Hematopoietic multipotent progenitor cell treated with erythropoietin and hydrocortisone succinate and interleukin-3 and kit ligand, for 6 days (in vitro differentiated cells): ENCODE measurements at places on chromosomes 11 and 22.

- DNase-seq: no peak
Observed at GRCh38 chr11:68579455-68579854, 104.9 kb upstream of the GAL start.

GRCh38 chr11:116179401-116179800 is 593.4 kb downstream of the BUD13 start:
- no peak for DNase-seq

DNA sequence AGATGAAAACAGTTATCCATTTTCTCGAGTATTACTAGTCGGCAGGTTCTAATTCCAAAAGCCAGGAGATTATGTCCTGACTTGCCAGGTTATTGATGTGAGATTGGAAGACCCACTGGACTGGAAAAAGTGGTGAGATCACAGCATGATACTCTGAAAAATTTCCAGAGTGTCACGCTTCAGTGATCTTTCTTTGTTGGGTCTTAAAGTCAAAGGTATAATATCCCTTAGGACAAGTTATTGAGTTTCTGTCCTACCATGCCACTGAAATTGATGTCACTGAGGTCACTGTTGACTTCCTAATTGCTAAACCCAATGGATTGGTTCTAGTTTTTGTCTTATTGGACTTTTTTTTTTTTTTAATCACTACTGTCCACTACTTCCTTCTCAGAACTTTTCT is 104.5 kb upstream of the GRAMD1B start:
- no peak for DNase-seq

DNA sequence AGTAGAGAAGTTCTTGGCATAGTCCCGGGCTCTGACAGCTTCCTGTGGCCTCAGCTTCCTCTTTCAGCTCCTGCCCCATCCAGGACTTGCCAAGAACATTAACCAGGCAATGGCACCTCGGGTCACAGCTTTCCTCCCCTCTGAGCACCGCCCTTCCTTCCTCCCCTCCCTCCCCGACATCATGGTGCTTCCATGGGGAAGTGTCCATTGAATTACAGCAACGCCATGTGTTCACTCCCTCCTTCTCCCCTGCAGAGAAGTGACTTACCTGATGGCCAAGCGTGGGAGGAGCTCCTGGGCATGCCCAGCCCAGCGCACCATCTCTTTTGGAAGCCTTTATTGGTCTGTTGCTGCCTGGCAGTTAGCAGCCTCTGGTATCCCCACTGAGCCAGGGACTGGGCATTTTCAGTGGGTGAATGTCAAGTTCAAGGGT is 25.8 kb upstream of the DAGLA start:
- peak; percentile 35 for DNase-seq

DNA sequence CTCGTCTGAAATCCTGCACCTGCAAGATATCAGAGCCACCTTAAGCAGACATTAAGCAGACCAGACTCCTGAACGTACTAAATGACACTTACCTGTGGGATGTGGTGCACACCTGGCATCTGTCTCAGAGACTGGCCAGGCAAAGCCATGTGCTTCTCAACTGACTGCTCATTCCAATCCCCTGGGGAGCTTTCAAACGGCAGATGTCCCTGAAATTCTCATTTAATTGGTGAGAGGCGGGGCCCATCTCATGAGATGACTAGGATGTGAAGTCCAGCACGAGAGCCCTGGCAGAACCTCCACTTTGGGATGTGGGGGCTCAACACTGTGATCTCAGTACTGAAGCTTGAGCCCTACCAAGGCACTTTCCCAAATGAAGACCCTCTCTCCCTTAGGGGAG is 84.9 kb upstream of the HMGXB4 start:
- DNase-seq: no peak

DNA sequence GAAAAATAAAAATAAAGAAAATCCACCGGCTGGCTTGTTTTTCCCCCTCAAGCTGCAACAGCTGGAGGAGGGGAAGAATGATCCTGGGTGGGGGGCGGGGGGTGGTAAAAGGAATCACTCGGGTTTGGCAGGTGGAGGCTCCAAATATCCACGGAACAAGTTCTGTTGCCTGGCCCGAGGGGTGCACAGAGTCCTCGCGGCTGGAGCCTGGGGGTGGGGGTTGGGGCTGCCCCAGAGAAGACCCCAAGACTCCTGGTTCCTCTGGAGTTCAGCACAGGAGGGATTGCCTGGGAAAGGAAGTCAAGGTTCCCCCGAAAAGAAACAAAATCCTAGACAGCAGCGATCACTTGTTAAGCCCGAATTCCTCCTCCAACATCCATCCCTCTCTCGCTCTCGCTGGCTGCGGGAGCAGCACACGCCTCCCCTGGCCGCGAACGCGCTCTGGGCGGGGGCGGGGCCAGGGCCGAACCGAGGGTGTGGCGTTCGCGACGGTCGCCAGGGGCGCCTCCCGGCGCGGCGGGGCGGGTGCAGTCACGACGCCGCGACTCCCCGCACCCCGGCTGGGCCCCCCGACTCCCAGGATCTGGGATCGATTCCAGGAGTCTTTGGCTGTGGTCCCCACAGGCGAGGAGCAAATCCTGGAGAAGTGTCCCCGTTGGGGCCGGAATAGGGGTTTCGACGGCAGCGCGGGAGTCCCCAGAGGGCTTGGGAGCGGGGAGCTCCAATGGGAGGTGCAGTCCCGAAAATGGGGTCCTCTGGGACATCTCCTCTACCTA is at the start of gene KCNA4:
Gene KCNA4 (minus strand): TSS at position 443 of the 776 bp plus-strand sequence. CDS start 4,352 bp downstream, outside the sequence.
- DNase-seq: peak; percentile 9
